Neural progenitor cell (in vitro differentiated cells): ENCODE measurements at places on chromosomes 5 and 9.
A peak's percentile ranks its signal among the peaks of the same experiment; 100 is the strongest.

DNA sequence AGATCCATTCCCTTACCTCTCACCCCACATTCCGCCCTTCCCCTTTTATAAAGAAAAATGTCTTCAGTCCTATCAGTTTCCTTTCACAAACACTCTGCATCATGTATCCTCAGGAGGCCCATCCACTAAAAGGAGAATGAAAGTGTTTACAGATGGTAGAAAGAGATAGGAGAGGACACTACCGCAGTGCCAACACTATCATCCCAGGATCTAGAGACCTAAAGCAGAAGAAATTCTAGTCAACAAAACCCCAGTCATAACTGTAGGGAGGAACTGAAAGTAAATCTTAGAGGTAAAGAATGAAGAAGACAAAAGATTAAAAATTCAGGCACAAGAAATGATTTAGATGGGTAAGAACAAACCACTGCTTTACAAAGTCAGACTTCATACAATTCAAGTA lies 114.1 kb downstream of the MLLT3 start:
- DNase-seq, result no peak

GRCh38 chr5:178080618-178081410 lies 32.5 kb upstream of the N4BP3 start:
- DNase-seq, result no peak

DNA sequence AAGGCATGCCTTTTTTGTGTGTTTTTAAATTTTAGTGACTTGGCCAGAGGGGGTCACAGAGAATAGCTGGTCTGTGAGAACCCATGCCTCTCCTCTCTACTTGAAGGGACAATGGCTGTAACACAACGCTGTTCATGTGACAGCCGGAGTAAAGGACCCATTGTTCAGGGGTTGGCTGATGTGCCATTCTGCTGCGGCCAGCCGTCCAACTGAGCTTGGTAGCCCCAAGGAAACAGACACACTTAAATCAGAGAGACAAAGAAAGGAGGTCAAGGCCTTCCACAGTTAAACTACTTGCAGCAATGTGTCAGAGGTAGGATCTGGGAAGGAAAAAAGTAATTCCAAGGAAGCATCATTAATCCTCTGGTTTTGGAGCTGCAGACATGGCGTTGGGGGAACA lies 8.1 kb downstream of the MEGF10 start:
- DNase-seq, result peak; percentile 37

DNA sequence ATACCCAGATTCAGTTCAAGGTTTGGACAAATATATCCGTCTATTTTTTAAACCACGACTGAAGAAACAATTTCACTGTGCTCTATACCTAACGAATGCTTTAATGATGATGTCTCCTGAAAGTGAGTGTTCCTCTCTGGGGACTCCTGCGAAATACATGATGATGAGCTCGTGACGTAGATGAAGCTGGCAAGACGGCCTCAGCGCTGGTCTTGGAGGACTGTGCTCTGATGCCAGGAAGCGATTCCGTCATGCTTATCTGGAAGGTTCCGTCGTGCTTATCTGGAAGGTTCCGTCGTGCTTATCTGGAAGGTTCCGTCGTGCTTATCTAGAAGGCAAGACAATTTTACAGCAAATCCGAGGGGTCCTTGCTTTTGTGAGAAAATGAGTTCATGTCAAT lies 250.8 kb upstream of the IRX2 start:
- no peak for DNase-seq

GRCh38 chr9:120212853-120213200 lies 367.1 kb downstream of the CDK5RAP2 start:
- no peak for DNase-seq

GRCh38 chr9:113296796-113297558 lies 6.2 kb downstream of the RNF183 start:
- DNase-seq, result no peak

- DNase-seq, result no peak
Measured at GRCh38 chr5:122469384-122469919, 157.4 kb downstream of the SNCAIP start.

GRCh38 chr9:83068414-83068813 lies 5.5 kb upstream of the RASEF start:
- DNase-seq, result no peak

DNA sequence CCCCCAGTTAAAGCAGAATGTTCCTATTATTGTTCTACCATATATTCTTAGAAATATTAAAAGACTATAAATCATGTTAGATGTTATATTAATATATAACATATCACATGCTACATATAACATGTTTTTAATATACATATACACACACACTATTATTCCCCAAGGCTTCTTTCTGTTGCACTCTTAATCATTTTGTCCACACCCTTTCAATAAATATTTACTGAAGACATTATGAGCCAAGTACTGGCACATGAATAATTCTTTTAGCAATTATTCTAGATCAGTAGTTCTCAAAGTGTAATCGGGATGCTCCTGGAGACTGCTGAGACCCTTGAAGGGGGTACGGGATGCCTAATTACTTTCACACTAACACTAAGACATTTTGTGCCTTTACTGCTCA lies 143.9 kb downstream of the GNAQ start:
- DNase-seq, result no peak

DNA sequence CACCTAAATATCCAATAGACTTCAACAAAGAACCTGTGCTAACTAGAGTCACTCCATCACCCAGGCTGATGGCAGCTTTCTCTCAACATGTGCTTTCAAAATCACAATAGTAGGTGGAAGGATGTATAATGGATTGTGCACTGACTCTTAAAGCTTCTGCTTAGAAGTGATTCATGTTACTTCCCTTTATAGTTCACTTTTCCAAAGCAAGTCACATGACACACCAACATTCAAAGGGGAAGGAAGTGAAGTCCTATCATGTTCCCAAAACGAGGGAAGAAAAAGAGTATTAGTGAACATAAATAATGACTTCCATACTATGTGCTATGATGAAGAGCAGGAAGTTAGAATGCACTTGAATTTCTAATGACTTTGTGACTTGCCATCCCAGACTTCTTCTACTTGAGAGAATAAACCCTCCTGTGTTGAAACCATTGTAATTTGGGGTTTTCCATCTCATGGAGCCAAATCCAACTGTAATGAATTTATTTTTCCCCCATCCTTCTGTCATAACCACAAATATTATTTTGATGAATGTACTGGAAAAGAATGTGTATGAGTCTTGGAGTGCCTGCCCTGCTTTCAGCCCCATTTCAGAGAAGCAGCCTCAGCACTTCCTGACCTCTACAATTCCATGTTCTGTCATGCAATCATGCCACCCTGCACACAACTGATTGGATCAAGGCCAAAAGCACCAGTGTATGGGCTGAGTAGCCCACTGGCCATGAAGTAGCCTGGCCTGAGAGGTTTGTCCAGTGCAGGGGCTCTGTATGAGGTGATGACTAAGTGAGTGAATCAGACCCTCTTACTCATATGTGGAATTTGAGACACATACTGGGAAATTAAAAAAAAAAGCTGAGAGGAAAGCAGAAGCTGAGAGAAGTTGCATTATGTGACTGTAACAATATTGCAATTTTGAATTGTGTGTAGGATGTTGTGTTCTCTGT lies 525.9 kb upstream of the CLINT1 start:
- no peak for DNase-seq

DNA sequence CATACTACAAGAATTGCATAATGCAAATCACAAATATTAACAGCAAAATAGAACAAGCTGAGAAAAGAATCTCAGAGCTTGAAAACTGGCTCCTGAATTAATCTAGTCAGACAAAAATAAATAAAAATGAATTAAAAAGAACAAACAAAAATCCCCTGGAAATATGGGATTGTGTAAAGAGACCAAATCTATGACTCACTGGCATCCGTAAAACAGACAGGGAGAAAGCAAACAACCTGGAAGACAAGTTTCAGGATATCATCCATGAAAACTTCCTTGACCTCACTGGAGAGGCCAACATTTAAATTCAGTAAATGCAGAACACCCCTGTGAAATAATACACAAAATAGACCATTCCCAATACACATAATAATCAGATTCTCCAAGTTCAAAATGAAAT lies 229.3 kb upstream of the CTNND2 start:
- DNase-seq, result no peak

GRCh38 chr5:122458278-122458872 lies 146.3 kb downstream of the SNCAIP start:
- DNase-seq, result peak; percentile 49

- DNase-seq, result peak; percentile 96
Measured at GRCh38 chr5:141747152-141748141, 65.4 kb upstream of the ARAP3 start.

DNA sequence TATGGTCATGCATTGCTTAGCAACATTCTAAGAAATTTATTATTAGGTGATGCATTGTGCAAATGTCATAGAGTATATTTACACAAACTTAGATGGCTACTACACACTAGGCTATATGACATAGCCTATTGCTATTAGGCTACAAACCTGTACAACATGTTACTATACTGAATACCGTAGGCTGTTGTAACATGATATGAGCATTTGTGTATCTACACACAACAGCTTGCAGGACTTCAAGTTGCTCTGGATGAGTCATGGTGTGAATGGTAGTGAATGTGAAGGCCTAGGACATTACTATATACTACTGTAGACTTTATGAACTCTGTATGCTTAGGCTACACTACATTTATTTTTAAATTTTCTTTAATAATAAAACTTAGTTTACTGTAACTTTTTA lies 107.2 kb upstream of the MAMDC2 start:
- DNase-seq, result no peak

DNA sequence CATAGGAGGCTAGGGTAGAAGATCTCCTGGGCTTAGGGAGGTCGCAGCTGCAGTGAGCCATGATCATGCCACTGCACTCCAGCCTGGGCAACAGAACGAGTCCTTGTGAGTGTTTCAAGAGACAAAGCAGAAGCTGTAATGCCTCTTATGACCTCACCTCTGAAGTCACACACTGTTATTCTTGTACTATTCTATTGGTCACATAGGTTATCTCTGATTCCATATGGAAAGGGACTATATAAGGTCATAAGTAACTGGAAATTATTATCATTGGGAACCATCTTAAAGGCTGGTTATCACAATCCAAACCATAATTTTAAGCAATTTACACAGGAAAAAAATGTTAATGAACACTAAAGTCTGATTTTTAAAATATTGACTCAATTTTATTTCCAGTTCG lies 17.9 kb upstream of the AFF4 start:
- DNase-seq, result no peak

GRCh38 chr9:2704504-2704903 lies 12.8 kb upstream of the KCNV2 start:
- DNase-seq, result no peak
